A549 treated with CORT108297 at 1 μM for 4 hours (cell line): ENCODE measurements at places on chromosomes 7 and 10. TPM values are rescaled to one million over a fixed set of nuclear protein-coding genes. Genes with fewer than 3 reads are reported as not detected.

The INPP5A gene
- 12.6 to 14.5 TPM (median 13.3 TPM) in 5 replicates for total RNA-seq

The CPA2 gene
- total RNA-seq: 0.09 to 0.13 TPM in 2 of 5 replicates, not detected in the others

The CH25H gene
- 0.06 to 0.07 TPM (median 0.07 TPM) in 3 of 5 replicates, not detected in the others for total RNA-seq

The H2BK1 gene
- total RNA-seq: not detected in 5 replicates

The SLC26A3 gene
- total RNA-seq: not detected in 5 replicates

The BMPER gene
- total RNA-seq: 6.0 to 10.3 TPM (median 7.0 TPM) in 5 replicates

The DTX2 gene
- total RNA-seq: 35.7 to 40.1 TPM (median 38.8 TPM) in 5 replicates

The TMEM254 gene
- total RNA-seq: 14.9 to 22.7 TPM (median 20.0 TPM) in 5 replicates

The LBX1 gene
- not detected in 5 replicates for total RNA-seq

The HGF gene
- total RNA-seq: 0.01 to 0.10 TPM in 2 of 5 replicates, not detected in the others

The ANKRD2 gene
- 3.6 to 6.0 TPM (median 4.7 TPM) in 5 replicates for total RNA-seq

The LIPK gene
- not detected in 5 replicates for total RNA-seq

The IRF5 gene
- total RNA-seq: 11.4 to 17.4 TPM (median 14.5 TPM) in 5 replicates

The PTF1A gene
- total RNA-seq: not detected in 5 replicates
